CD4-positive, alpha-beta T cell treated with Interleukin-10 for 1 hour (primary cell): ENCODE measurements at places on chromosomes 12 and 14.

DNA sequence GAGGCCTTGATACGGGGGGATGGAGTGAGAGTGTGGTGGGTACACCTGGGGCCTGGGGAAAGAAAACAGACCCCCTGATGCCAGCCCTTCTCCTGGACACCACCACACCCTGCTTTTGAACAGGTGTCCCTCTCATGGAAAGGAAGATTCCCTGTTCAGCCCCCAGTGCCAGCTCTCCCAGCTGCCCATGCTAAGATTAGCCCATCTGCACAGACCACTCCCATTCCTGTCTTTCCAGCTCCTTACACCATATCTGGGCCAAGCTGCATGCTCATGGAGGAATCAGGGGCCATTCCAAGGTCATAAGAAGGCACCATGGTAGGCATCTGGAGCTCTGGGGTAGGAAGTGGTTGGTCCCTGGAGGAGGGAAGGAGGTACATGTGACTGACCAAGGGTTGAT is 9.6 kb downstream of the NAB2 start:
- no peak for DNase-seq

- DNase-seq = no peak
These were observed 24.0 kb downstream of the TCTN1 start for GRCh38 chr12:110637869-110638441.

- no peak for DNase-seq
These were observed 111.2 kb downstream of the RIN3 start for GRCh38 chr14:92624764-92625163.

GRCh38 chr14:73189651-73190050 is 47.7 kb upstream of the PAPLN start:
- DNase-seq = no peak

DNA sequence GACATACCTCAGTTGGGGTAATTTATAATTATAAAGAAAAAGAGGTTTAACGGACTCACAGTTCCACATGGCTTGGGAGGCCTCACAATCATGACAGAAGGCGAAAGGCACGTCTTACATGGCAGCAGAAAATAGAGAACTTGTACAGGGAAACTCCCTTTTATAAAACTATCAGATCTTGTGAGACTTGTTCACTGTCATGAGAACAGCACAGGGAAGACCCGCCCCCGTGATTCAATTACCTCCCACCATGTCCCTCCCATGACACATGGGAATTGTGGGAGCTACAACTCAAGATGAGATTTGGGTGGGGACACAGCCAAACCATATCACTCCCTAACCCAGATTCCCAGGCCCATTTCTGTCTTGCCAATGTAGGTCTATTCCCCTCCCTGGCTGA is 22.1 kb downstream of the MYO1H start:
- DNase-seq = no peak

DNA sequence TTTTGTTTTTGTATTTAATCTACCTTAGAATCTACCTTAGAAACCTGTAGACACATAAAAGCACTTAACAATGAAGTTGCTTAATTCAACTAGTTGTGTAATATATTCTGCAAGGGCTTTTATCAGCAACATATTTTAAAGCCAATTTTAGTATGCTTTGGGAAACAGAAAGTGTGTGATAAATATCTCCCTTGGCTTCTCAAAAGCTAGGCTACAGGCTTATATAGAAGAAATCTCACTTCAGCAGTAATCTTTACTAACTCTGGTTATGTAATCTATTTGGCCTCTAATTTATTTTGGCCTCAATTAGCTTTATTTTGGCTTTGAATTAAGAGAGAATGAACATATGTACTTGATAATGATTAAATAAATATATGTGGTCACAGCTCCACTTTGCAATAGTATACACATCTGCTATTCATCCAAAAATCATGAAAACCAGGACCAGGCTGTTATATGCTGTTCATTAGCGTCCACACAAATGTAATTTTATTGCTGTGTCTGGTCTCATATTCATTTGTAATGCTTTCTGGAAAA is 37.2 kb downstream of the LRP6 start:
- DNase-seq = no peak

- peak; percentile 32 for DNase-seq
These were observed 9.0 kb upstream of the LRTM2 start for GRCh38 chr12:1811281-1811947.

DNA sequence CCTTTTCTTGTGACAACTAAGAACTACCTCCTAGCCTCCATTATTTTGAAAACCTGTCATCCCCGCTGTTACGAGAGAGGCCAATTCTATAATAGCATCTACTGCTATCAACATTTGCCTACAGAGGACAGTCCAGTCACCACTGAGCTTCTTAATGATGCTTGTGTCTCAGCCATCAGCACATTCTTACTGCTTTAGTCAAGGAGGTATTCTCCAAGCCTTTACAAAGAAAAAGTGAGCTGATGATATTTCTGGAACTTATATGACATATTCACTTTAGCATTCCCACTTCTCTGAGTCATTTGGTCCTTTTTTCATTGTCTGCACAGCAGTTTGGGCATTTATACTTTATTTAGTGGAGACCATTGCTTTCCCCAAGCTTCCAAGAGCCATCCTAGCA is 497.7 kb upstream of the RPL10L start:
- no peak for DNase-seq

GRCh38 chr12:51886021-51886710 is 1.7 kb upstream of the ANKRD33 start:
- peak; percentile 54 for DNase-seq

GRCh38 chr14:63039866-63040265 is 5.4 kb downstream of the KCNH5 start:
- no peak for DNase-seq

DNA sequence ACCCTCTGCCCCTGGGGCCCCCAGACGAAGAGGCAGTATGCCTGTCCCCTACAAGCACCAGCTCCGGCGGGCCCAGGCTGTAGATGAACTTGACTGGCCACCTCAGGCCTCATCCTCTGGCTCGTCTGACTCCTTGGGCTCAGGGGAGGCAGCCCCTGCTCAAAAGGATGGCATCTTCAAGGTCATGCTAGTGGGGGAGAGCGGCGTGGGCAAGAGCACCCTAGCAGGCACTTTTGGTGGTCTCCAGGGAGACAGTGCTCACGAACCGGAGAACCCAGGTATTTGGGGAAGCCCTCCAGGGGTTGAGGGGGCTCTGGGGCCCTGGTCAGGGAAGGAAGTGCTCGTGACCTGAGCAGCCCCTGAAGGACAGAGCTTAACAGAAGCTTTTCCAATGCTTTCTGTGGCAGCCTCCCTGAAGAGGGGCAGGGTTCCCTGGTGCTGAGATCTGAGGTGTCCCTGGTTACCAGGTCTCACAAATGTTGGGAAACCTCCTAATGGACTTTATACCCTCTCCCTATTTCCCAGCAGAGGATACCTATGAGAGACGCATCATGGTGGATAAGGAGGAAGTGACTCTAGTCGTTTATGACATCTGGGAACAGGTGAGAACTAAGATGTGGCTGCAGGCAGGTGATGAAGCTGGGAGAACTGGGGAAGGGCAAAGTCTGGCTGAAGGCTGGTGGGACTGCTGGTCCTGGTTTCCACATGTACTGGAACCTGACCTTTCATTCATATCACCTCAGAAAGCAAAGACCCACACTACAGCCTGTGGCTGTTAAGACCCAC is 1.9 kb downstream of the REM2 start:
- DNase-seq = no peak

- peak; percentile 84 for DNase-seq
These were observed 3.9 kb upstream of the LRP1 start for GRCh38 chr12:57124261-57124877.

GRCh38 chr12:46556105-46556559 is 183.6 kb upstream of the SLC38A2 start:
- no peak for DNase-seq

- no peak for DNase-seq
These were observed 122.8 kb downstream of the PRMT8 start for GRCh38 chr12:3613641-3614395.

DNA sequence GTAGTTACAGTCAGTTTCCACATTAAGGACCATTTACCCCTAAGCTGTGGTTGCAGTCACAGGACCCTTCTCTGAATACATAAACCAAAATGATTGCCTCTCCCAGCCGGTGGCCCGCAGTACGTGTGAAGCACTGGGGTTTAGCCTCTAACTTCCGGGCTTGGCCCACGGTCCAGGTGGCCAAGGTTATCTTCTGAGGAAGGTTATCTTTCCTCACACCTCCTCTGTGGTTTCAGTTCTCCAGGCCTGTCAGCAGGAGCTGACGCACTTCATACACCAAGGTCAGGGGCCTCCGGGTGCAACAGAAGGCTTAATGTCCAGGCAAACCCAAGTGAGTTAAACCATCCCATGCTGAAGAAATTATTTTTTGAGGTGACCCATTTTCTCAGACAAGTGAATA is 291.0 kb upstream of the FKBP4 start:
- DNase-seq = no peak

- no peak for DNase-seq
These were observed 493 bp downstream of the NUMB start for GRCh38 chr14:73457924-73458182.

DNA sequence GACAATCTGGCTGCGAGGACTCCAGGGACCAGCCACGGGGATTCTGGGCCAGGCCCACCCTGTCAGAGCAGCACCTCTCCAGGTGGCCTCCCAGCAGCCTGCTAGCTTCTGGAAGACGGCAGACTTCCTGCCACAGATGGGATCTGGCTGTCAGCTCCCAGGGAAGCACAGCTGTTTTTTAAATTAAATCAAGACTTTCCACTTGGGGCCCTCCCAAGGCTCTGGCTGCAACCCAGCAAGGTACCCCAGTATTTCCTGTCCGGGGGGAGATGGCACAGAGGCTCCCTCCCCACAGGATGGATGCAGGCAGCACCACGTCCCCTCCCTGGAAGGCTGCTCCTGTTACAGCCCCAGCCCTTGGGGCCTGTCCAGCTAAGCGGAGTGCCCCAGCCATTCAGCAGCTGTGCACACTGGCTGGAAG is 56.9 kb downstream of the ACTN1 start:
- DNase-seq = no peak

DNA sequence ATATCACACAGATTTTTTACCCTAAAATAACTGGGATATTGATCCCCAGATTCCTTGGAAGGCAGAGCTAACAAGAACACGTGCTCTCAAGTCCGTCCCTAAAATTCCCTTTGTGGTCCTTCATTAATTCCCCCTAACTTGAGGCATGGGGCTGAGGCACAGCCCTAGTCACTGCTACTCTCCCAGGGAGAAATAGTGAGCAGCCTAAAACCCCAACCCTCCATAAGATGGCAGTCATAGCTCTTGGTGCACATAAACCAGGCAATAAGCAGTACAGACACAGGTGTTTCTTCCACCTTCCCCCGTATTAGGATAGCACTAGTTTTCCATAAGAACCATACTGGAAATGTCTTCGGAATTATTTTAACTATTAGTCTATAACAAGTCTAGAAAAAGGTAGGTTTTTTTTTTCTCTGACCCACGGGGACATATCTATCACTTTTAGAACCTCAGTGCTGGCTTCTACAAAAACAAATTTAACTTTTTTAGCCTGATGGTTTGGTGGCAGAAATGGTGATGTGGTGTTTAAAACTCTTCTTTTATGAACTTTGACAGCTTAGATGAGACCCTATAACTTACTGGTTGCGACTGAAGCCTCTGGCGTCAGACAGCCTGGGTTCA is 3.1 kb upstream of the ARHGEF40 start:
- peak; percentile 34 for DNase-seq

DNA sequence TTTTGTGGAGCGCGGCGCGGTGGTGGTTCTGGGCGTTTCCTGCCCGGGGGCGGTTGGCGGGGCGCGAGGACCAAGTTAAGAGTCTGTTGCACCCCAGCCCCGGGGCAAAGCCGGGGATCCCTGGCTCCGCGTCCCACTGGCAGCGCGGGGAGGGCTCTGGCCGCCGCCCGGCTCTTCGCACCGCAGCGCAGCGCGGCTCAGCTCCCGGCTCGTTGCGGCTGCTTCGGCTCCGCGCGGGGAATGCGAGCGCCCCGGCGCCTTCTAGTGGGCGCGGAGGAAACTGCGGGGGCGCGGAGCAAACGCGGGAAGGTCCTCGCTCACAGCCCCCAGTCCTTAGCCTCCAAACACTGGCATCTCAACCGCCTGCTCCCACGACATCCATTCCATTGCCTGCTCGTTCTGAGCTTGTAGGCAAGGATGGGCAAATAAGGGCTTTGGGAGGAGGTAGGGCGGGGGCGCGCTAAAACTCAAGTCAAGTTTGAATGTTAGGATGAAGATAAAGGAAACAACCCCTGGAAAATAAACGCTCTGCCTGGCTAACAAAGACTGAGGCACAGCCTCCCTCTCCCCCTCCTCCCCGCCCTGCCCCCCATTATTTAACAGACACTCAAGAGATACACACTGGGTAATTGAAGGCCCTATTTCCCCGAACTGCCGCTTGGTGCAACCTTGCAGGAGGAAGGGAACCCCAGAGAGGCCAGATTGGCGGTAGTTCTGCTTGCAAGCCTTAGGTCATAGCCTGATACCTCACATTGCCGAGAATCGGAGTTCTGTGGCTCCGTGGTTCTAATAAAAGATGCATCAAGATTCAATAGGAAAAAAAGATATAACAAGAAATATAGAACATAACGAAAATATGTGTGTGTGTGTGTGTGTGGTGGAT is at the start of gene B4GALNT1:
B4GALNT1 (minus strand) TSS at position 244 of the 883 bp plus-strand sequence. CDS start 1,069 bp downstream, outside the sequence.
- DNase-seq = peak; percentile 68

GRCh38 chr14:59455411-59455810 is 9.8 kb downstream of the GPR135 start:
- no peak for DNase-seq

GRCh38 chr12:70448371-70448770 is 82.3 kb downstream of the KCNMB4 start:
- no peak for DNase-seq

- DNase-seq = no peak
These were observed 12.7 kb downstream of the VEZT start for GRCh38 chr12:95230313-95230712.

- DNase-seq = no peak
These were observed 52.2 kb downstream of the LRP6 start for GRCh38 chr12:12214635-12215131.

DNA sequence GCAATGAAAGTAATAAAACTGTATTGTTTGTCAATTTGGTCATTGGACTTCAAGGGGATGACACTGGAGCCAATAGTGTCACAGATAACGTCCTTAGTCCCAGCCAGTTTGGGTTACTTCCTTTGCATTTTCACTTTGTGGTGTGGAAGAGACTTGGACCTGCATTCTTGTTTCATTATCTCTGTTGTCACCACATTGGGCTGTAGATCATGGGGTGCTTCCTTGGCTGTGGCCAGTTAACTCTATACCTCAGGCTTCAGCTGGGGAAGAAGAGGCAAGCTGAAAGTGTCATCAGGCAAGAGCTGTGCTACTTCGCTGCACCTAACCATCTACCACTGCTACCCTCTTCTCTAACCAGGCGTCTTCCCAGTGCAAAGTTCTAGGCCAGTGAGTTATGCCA is 15.1 kb upstream of the CISTR start:
- no peak for DNase-seq

- DNase-seq = peak; percentile 30
These were observed 209.0 kb upstream of the FBXO33 start for GRCh38 chr14:39641224-39641623.

DNA sequence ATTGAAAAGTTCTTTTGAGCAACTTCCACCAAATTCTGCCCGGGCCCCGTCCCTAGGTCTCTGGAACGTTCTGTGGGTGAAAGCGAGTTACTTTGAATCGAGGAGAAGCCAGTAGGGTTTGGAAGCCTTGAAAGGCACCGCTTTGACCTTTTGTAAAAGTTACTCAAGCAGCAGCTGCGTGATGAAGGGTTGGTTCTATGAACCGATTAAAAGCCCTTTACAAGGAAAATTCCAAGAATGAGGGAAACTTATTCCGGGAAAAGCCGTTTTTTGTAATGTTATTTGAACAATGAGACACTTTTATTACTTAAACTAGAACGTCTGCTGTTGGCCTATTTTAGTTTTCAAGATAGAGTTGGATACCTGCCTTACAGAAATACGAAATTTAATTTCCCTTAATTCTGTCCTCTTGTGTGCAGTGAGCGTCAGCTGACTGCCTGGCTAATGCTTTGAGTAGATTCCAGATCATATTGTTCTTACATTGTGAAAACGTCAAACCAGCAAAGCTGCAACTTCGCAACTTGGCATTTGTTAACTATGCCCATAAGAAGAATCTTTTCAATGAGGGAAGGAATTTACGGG is 906 bp downstream of the LARP4 start:
- peak; percentile 2 for DNase-seq
